ENCODE measurements at places on chromosomes 1 and 21.
A peak's percentile ranks its signal among the peaks of the same experiment; 100 is the strongest.

DNA sequence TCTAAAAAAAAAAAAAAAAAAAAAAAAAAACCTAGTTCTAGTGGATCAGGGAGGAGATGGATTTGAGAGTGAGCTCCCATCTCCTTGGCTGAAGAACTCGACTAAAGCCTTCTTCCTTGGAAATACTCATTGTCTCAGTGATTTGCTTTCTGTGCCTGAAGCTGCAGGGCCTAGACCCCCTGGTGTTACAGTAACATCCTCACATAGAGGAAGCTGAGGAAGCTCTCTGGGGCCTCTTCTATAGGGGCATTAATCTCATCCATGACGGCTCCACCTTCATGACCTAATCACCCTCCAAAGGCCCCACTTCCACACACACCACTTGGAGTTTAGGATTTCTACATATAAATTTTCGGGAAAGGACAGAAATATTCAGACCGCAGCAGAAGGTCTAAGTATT lies 95.9 kb upstream of the ETS2 start:
- no peak for DNase-seq

DNA sequence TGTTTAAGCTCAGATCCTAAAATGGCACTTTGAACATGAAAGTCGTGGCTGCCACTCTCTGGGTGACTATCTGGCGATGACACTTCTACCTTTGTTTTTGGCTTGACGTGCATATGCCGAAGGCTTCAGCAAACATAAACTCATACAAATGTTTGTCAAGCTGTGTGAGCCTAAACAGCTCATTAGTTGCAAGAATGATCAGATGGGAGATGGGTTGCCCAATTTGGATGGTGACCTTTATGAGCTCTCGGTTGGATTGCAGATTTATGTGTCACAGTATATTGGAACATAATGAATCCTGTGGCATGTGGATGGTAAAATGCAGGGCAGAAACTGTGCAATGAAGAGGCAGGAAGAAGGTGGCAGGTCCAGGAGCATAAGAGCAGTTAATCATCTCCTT lies 229.3 kb downstream of the DISC1 start:
- DNase-seq, result no peak

GRCh38 chr1:7611421-7612010 lies 159.6 kb upstream of the VAMP3 start:
- DNase-seq, result no peak

DNA sequence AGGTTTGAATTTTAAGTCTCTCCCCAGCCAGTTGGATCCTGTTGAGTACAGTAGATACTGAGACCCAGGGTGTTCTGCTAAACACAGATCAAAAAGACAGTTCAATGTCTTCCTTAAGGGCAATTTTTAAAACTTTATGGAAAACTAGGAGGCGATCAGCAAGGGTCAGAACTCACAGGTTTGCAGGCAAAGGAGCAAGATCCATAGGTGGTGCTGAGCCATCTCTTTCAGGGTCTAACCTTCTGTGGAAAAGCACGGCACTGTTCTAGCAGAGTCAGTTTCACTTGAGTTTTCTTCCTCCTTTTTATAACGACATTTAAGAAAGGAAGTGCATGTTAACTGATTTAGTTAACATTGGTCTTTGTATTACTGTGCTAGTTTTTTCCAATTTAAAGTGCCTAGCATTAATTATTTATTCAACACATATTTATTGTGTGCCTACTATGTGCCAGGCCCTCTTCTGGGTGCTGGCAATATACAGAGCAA lies at the start of gene CD84:
CD84 (minus strand) TSS at position 281 of the 486 bp plus-strand sequence; CDS start at position 222, 59 bp downstream.
- DNase-seq, result no peak

DNA sequence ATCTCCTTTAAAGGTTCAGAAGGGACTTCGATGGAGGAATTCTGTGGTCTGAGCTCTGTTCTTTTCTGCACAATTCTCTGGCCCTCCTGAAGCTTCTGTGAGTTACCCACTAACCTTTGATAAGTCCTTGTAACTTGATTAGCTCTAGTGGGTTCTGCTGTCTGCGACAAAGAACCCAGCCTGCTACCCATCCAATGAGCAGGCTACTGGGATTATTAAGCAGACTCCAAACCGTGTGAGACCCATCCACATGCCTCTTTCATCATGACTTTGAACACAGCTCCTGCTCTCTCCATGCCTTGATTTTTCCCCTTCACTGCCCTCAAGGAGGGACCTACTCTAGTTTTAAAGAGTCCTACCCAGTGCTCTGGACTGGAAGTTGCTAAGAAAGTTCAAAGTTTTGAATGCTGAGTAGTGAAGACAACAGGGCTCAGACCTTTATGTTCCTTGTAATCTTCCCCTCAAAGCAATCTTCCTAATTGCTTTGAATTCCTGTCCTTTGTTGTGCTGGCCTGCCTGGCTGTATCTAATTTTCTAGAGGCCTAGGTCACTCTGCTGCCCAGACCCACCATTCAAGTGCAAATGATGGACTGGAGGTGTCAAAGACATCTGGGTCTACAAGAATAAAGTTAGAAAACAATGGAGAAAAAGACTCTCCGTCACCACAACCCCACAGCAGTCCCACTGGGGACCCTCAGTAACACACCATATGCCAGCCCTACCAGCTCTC lies 146.9 kb downstream of the RHOU start:
- no peak for DNase-seq

DNA sequence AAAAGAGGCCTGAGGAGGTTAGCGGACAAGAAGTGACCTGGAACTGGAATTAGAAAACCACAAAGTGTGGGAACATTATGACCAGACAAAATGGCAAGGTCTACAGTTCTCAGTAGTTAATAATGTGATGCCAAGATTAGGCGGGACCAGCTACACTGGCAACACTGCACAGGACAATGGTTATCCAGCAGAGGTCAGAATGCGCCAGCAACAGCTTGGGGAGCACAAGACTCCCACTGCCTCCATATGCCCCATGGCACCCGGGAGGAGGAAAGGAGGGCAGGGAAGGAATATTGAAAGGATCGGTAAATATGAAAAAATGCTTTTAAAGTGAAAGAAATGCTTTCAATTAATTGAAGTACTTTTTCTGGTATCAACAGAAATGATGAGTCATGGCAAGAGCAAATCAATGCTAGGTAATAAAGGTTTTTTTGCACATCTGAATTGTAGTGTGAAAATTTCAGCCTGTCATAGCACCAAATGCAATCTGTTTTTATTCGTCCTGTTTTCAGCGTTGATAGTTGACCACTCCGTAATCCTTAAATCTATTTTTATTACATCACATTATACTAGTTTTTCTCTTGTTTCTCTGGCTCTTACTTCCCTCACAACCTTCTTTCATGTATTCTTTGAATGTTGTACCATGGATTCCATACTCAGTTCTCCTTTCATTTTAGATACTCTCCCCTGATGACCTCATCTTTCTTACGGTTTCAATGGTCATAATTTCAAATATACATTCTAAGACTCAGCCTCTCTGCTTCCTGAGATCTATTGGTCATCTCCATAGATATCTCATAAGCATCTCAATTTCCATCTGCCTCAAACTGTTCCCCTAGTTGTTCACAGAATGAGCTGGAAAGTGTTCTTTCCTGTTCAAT lies 30.7 kb downstream of the VCAM1 start:
- no peak for DNase-seq

DNA sequence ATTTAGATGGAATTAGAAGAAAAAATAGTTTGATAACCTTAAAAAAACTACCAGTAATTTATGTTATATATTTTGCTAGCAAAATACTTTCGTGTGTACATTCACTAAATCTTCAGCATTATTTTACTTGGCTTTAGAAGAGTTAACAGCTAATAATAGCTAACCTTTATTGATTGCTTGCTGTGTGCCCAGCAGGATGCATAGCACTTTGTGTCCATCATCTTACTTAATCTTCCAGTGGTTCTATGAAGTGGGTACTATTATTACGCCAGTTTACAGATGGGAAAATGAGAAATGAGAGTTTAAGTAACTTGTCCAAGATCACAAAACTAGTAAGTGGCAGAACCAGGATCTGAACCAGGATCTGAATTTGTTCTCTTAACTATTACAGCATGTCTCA lies 41.7 kb upstream of the GPR25 start:
- no peak for DNase-seq

DNA sequence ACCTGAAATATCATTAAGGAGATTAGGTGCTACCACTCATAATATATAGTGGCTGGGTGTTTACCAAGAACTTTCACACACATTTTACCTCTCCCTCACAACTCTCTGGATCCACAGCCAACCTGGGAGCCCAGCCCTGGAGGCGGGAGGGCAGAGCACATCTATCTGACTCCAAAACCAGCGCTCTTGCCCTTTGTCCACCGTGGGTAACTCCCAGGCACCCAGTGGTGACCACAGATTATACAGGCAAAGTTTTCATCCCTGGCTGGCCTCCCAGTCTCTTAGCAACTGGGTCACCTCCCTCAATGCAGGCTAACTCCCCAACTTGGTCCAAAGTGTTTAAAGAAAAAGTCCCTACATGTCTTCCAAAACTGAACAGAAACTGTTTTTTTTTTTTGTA lies 2.4 kb downstream of the PAQR7 start:
- peak; percentile 29 for DNase-seq

- no peak for DNase-seq
These were observed 12.4 kb upstream of the GBP4 start for GRCh38 chr1:89211035-89211634.

- peak; percentile 10 for DNase-seq
These were observed 909.4 kb downstream of the ADGRL2 start for GRCh38 chr1:82710091-82710490.

- no peak for DNase-seq
These were observed 241.7 kb upstream of the CAMK1G start for GRCh38 chr1:209341673-209342420.

- DNase-seq, result no peak
These were observed 34.4 kb downstream of the HSD3B1 start for GRCh38 chr1:119541389-119541788.

DNA sequence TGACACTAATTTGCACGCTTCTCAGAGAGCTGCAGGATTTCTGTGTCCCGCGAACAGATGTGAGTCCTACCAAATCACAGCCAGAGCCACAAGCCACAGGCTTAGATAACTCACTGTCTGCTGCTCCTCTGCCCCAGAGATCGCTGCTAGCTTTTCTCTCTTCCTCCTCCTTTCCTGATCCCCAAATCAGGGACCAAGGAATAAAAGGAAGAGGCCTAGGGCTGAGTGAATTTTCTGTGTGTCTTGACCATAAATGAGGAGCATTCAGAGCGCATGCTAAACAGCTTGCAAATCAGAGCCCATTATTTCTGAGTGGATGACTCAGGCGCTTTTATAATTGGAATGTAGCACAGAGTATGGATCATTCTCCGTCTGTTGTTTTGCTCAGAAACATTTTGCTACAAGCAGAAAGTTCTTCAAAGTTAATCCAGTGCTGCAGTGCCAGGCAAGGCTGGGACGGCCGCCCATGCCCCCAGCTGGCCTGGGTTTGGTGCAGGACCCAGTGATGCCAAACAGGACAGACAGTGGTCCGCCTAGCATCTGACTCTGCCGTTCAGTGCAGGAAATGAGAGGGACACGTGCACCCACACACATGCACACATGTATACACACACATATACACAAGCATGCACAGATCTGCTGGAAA lies 38.2 kb downstream of the KCNAB2 start:
- no peak for DNase-seq

DNA sequence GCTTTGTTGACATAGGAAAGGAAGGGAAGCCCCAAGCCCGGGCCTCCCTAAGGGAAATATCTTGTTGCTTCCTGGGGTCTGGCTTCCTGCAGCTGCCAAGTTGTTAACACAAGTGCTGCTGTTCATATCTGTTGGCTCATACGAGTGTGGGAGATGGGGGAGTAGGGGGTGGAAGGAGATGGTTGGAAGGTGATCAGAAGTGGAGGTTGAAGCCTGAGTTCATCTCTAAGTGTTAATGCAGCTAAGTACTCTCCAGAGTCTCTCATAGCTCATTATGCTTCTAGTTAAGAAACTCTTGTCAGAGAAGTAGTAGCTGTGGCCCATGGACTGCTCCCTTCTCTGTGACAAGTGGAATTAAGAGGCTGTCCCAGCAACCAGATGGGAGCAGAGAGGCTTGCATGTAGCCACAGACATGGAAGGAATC lies 319.2 kb upstream of the SPAG17 start:
- no peak for DNase-seq

DNA sequence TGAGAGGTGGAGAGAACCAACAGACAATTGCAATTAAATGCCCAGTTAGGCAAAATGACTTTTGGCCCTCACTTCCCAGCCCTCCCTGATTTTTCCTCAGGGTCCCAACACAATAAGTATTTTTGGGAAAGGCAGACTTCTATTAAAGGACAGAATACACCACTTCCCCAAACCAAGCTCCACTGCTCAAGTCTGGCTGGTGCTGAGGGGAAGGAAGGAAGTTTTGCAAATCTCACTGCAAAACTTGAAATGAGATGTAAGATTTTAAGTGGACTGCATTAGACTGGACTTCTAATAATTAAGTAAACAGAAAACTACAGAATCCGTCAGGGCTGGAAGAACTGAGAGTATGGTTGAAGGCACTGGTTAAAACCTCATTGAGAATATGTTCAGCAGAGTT lies 32.2 kb upstream of the CD1D start:
- no peak for DNase-seq

- DNase-seq, result peak; percentile 9
These were observed 45.1 kb upstream of the DNAH14 start for GRCh38 chr1:224884361-224884801.

DNA sequence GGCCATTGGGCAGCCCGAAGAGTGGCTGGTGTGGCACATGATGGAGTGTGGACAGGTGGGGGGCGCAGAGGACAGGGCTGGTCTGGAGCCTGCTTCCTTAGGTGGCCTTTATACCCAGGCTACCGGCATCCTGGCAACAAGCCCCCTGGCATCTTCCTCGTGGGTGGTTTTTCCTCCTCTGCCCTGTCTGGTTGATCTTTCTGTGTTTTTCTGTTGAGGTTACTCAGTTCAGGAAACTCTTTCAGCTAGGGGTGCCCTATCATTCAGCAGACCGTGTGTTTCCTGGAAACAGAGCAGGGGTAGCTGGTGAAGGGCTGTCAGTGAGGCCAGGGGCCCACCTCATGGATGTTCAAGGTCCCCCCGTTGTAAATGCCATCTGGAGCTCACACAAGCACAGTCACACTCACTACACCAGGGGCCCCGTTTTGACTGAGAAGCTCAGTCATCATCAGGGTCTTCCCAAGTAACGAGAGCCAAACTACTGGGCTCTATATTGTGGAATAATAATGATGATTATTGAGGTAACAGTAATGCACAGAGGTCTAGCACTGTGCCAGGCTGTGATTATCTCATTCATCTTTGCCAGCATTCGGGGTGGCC lies at the start of gene KRTAP12-4:
KRTAP12-4 (minus strand) TSS at position 84 of the 600 bp plus-strand sequence; CDS start at position 39, 45 bp downstream.
- no peak for DNase-seq

DNA sequence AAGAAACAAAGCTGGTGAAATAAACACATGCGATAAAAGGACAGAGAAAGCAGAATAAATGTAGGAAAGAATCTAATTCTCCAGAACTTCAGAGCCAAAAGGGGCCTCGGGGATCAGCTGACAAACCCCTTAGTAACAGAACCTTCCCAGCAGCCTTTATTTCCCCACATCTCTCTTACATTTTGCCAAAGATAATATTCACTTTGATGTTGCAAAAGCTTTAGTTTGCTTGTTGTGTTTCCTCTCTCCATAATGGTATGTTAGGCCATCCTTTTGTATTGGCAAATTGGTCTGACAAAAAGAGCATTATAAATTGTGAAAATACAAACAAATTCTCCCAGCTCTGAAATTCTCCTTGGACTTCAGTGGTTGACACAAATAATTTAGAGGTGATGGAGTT lies 54.9 kb downstream of the OPTC start:
- DNase-seq, result peak; percentile 65

GRCh38 chr1:151131701-151132334 lies 14.6 kb downstream of the SEMA6C start:
- DNase-seq, result peak; percentile 25

All from choroid plexus epithelial cell (primary cell).